ENCODE measurements at places on chromosomes 1 and 21.

DNA sequence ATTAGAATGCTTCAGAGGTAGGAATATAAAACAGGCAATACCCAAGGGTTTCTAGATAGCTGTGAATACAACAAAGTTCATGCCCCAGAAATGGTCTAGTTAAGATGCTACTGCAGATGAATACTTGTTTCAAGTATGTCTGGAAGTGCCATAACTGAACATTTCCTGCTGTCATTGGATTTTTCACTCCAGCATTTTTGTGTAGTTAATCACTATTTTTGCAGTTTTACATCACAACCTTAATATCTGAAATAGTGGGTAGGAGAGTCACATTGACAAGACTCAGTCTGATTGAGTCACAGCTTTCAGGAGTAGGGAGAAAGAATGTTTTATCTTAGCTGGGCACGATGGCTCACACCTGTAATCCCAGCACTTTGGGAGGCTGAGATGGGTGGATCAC lies 126.4 kb upstream of the C1orf21 start:
- no peak for DNase-seq

DNA sequence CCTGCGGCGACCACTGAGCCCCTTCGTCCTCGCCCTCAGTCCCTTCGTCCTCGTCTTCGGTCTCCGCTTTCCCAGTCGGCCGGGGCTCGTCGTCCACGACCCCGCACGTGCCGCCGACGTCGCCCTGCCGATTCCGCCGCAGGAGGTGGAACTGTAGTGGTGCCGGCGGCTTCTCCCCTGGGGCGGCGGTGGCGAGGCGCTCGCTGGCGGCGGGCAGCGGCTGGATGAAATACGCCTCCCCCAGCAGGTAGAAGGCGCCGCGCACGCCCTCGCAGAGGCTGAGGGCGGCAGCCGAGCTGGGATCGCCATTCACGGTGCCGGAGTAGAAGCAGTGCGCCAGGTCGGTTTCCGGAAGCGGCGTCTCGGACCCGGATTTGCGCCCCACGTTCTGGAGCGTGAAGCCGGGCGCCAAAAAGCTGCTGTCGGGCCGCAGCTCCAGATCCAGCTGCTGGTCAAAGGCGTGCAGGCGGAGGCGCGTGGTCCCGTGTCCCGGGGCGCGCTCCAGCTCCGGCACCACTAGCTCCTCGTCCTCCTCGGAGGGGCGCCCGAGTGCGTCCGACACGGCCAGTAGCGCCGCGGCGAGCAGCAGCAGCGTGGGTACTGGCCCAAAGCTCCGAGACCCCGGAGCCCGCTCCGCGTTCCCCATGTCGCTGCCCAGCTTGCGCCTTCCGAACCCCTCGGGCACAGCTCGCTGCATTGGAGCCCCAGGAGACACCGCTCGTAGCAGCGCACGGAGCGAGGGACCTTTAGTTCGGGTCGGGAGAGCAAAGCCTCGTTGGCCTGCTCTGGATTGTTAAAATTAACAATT lies 747 bp downstream of the ADAMTS1 start:
- no peak for DNase-seq

DNA sequence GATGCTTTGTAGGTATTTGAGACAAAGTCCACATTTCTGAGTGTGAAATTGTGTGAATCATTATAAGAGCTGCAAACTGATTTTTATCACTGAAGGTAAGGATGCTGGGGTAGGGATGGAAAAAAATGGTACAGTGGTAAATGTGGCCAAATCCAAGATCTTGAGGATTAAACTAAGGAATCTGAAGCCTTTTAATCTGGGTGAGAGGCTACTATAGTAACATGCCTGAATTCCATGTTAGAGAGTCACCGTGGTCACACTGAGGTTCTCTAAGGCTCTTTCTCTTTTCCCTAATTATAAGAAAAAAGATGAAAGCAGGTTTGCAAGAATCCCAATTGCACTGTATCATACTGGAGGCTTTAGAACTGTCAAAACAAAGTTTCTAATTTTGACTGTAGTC lies 17.6 kb downstream of the PTGER3 start:
- DNase-seq, result no peak

GRCh38 chr1:178969226-178969987 lies 56.3 kb upstream of the FAM20B start:
- DNase-seq, result no peak

DNA sequence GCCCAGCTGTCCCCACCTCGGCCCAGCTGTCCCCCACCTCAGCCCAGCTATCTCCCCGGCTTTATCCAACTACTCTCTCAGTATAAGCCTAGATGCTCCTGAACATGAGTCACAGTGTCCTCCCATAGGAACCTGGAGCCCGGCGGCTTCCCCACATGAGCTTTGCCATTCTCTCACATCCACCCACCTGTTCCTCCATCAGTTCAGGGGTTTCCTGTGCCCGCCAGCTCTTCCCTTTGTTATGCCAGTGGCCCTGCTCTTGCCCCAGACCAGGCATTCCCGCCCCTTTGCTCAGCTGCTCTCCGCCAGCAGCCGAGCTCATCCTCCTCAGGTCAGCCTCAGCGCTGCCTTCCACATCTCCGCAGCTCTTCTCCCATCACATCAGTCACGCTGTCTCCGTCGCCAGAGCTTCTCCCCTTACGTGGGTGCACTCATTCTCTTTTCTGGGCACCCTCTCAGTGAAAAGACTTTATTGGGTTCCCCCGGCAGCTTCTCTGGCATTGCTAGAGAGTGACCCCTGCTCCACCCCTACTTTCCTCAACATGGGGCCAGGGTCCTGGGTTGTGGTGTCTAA lies 89.5 kb upstream of the CSF3R start:
- DNase-seq, result no peak

GRCh38 chr1:240455228-240455821 lies 156.6 kb downstream of the GREM2 start:
- DNase-seq, result no peak

- no peak for DNase-seq
These were observed 71.4 kb upstream of the HSPA13 start for GRCh38 chr21:14454016-14455009.

- DNase-seq, result peak; percentile 2
These were observed 122.4 kb downstream of the AKT3 start for GRCh38 chr1:243727503-243728203.

GRCh38 chr1:85201340-85202091 lies 700 bp upstream of the SYDE2 start:
- peak; percentile 64 for DNase-seq

DNA sequence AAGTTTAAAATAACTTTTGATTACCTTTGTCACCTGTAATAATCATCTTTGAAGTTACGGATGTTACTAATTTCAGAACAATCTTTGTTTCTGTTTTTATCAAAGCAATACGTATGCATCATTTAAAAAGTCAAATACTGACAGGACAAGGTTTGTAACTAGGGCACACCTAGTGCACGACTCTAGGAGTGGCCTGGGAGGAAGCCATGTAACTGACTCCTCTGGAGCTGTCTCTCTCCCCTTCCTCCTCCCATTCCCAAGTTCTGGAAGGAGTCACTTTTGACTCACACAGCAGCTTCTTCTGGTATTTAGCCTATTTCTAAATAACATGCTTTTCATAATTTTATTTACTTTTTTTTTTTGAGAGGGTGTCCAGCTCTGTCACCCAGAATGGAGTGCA lies 11.8 kb upstream of the RAP1GAP start:
- DNase-seq, result no peak

GRCh38 chr1:162272419-162272818 lies 104.2 kb downstream of the SPATA46 start:
- no peak for DNase-seq

- DNase-seq, result no peak
These were observed 785.8 kb upstream of the ADGRL4 start for GRCh38 chr1:79792219-79792930.

DNA sequence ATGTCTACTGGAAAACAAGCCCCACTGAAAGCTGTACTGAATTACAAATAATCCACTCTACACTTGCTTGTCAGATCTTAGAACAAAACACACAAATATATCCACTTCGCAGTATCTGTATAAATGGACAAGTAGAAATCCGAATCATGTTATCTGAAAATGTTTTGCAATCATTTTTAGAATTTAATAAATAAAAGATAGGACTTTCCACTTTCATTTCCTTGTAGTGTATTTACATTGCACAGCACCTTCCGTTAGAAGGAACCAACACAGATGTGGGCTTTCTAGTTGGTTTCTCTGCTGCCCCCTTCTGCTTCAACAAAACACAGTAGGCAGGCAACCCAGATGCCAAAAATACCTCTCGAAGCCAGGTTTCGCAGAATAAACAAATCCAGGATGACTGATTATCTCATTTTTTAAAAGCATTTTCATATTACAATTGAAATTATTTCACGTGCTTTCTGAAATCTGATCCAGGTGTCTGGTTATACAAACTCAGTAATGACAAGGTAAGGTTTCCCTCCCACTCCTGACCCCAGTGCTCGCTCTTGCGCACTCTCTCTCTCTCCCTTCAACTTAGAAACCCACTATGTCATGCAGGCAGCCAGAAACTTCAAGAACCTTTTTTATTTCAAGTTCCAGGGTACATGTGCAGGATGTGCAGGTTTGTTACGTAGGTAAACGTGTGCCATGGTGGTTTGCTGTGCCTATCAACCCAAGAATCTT lies 389.9 kb downstream of the SMYD3 start:
- DNase-seq, result peak; percentile 62

- peak; percentile 83 for DNase-seq
These were observed 948 bp downstream of the SEMA4A start for GRCh38 chr1:156154317-156154749.

DNA sequence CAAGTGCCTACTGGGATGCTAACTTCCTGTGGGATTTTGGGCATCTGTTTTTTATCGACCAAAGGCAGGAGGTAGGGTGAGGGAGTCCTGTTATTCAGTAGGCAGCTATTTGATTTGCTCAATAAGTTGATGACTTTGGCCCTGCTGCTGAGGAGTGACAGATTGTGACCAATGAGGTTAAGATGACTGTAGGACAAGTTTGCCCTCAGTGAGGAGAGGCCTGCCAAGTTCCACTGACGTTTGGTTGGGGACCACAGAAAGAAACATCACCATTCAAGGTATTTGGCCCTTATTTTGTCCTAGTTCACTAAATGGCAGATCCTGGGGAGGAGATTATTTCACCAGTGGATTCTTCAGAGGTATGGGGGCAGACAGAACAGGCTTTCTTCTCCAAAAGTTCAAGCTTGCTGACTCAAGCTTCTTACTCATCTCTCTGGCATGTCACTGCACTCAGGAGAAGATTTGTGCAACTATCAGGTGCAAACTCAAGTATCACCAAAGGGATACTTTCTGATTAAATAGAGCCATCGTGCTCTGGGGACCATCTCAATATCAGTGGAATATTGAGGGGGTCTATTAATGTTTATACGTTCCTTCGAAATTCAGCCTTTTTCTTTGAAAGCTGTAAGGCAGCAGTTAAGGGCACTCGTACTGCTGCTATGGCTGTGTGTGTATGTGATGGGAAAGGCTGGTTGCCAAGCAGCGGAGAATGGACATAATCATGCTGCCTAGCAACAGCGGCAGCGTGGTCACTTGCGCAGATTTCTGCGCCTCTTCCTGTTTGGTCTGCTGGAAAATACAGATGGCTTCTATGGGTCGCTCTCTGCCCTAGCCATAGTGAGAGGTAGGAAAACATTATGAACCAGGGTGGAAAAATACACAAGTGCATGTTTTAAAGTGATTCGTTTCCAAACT lies 78.7 kb downstream of the PBX1 start:
- no peak for DNase-seq

DNA sequence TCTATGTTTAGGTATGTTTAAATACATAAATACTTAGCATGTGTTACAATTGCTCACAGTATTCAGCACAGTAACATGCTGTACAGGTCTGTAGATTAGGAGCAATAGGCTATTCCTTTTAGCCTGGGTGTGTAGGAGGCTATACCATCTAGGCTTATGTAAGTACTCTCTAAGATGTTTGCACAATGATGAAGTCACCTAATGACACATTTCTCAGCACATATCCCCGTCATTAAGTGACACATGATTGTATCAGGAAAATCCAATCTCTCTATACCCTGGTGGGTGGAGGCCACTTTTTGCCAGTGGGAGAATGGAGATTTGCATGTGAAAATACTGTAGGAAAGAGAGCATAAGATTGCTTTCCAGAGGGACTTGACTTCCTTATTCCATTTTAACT lies 5.5 kb upstream of the TEDDM1 start:
- DNase-seq, result no peak

- DNase-seq, result no peak
These were observed 59.4 kb upstream of the ZBTB18 start for GRCh38 chr1:243991650-243992049.

DNA sequence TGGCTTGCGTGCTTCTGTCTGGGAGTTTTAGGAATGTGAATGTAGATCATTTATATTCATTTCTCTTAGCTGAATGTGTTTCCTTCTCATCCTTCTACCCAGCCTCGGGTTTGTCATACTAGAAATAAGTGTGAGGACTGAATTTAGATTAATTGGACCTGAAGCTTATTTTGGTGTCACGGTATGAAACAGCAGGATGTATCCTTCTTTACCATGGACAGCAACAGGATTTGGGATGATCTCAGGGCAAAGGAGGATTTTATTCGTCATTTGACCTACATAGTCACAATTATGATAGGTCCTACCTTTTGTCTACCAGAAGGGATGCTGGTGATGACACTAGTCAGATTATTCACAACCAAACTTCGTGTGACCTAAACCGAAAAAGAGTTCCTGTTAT lies 127.4 kb downstream of the FMN2 start:
- no peak for DNase-seq

GRCh38 chr1:208808301-208808700 lies 564.1 kb upstream of the PLXNA2 start:
- no peak for DNase-seq

DNA sequence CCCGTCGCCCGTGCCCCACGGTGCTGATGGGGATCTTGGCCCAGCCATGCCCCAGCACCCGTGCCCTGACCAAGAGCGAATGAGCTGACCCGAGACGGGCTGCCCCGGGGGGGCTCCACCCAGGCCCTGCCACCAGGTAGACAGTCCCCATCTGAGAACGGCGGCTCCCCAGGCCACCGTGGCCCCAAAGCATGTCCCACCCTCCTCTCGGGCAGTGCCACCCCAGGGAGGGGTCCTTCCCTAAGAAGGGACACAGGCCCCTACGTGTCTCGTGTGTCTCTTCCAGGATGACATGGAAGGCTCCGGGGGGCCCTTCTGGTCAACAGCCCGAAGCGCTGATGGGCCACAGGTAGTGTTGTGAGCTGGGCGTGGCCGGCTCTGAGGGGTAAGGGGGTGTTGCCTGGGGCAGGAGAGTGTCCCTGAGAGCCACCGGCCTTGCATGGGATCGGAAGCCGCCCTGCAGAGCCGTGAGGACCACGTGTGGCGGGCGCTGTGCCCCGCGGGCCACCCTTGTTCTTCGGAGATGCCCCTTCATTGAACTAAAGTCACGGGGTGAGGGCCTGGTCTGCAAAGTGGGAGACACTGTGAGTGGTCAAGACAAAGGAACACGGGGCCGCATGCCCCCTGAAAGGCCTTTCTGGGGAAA lies 55.0 kb downstream of the SLC19A1 start:
- DNase-seq, result no peak

DNA sequence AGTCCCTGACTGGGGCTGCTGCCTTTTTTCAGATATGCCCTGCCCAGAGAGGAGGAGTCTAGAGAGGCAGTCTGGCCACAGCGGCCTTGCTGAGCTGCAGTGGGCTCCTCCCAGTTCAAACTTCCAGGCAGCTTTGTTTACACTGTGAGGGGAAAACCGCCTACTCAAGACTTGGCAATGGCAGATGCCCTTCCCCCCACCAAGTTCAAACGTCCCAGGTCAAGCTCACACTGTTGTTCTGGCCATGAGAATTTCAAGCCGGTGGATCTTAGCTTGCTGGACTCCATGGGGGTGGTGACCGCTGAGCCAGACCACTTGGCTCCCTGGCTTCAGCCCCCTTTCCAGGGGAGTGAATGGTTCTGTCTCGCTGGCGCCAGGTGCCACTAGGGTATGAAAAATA lies 18.3 kb upstream of the C1orf53 start:
- DNase-seq, result no peak

All from CD4-positive, alpha-beta T cell treated with Interferon gamma for 1 hour (primary cell).